ENCODE measurements at places on chromosomes 4 and X.

GRCh38 chrX:44062840-44063239 is 89.7 kb upstream of the NDP start:
- DNase-seq, result no peak

- DNase-seq, result no peak
These were observed 20.1 kb downstream of the ARHGEF9 start for GRCh38 chrX:63764946-63765345.

DNA sequence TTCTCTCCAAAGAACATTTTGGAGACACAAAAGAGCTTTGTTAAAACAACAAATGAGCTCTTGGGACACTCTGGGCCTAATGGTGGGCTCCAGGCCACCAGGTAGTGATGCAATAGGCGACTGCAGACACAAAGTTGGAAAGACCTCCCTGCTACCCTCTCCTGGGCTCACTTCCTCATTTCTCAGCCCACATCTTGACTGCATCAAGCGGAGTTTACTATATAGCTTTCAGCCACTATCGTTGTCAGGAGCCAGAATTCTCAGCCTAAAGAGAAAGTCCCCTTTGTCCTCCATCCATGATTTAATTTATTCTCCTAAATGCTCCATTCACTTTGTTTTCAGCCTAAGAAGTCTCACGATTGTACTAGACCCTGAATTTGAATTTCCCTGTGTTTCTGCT is 114.9 kb downstream of the EFHC2 start:
- DNase-seq, result no peak

GRCh38 chr4:63788271-63788670 is 621.0 kb downstream of the TECRL start:
- DNase-seq, result no peak

- no peak for DNase-seq
These were observed 497.6 kb downstream of the CCSER1 start for GRCh38 chr4:90624781-90625180.

- no peak for DNase-seq
These were observed 21.1 kb downstream of the NMU start for GRCh38 chr4:55615008-55615407.

DNA sequence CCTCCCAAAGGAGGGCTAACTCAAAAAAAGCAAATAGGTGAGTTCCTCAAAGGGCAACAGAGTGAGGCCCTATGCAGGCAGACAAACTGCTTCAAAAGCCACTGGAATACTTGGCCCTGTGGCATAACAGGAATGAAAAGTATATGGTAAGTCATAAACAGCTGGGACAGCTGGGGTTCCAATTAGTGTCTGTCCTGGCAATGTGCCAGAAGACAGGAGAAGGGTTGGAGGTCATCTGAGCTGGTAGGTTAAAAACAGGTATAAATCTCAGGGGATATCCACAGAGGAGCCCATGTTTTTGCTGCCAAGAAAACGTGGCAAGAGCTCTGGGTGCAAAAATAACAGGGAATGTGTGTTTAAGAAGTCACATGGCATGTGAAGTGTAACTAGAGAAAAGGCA is 111.6 kb downstream of the APOOL start:
- no peak for DNase-seq

GRCh38 chrX:75544786-75545185 is 21.9 kb upstream of the ZDHHC15 start:
- no peak for DNase-seq

- peak; percentile 52 for DNase-seq
These were observed 213.4 kb upstream of the S100G start for GRCh38 chrX:16436348-16437188.

DNA sequence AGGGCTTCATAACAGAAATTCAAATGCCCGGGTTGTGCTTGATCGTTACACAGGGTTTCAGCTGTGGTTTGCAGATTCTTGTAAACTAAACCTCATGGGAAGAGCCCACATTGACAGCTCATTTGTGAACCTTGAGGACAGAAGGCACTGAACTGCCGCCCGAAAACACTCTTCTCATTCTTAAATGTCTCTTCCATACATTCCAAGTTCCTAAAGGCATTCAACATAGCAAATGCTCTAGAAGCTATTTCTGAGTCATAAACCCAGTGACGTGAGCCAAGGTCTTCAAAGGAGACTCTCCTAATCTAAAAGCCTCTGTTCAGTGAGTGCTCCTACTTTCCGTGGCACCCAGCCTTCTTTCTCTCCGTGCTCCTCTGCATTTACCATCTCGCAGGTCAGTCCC is 737.8 kb upstream of the FRG1 start:
- no peak for DNase-seq

- DNase-seq, result no peak
These were observed 51.1 kb downstream of the TXK start for GRCh38 chr4:48082956-48083355.

DNA sequence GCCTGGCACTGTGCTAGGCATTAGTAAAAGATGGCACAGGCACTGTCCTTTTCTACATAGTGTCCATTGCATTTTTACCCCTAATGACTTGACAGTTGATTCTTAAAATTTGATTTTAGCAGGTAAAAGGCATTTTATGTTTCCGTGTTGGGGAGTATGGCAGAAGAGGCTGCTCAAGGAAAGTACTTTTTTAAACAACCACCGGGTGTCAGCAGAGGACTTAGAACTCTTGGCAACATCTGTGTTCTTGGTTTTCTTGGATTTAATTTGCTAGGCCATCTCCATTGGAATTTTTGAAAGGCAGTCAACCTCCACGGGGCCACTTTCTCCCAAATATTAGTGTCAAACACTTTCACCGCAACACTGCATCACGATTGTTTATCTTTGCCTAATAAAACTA is 102.9 kb downstream of the TSPAN7 start:
- DNase-seq, result no peak

DNA sequence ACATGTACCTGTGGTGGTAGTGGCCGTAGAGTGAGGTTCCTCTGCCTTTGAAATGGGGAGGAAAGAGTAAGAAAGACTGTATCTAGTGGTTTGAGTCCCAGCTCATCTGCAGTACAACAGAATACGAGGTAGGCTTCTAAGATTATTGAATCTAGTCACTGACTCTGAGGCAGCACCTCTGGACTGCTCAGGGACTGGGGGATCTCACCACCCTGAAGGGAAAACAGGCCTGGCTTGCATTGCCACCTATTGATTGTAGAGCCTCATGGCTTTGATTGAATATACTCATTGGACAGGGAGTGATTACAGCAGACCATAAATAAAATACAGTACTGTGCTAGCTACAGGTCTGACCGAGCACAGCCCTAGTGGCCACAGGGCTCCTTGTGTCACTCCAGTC is 50.5 kb downstream of the GPR174 start:
- no peak for DNase-seq

GRCh38 chrX:149540131-149540620 is 636 bp upstream of the EOLA1 start:
- DNase-seq, result peak; percentile 95

- no peak for DNase-seq
These were observed 57.0 kb upstream of the GBA3 start for GRCh38 chr4:22635692-22636091.

GRCh38 chrX:16155581-16156096 is 11.6 kb upstream of the MAGEB17 start:
- DNase-seq, result no peak

GRCh38 chr4:84070289-84070688 is 428.8 kb downstream of the NKX6-1 start:
- no peak for DNase-seq

DNA sequence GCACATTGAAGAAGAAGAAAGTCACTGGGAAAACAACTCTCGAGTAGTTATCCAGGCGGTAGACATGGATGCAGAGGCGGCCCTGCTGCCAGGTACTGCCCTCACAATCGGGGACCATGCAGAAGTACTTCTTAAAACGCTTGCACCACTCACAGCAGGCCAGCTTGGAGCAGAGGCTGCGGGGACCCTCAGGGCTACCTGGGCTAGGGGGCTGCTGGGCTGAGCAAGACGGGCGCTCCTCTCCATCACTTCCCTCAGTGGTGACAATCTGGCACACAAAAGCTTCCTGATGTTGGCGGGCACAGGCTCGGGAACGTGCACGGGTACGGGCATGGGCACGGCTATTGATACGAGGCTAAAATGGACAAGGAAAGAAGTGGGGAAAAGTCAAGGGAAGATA is 19.7 kb downstream of the GABRE start:
- DNase-seq, result no peak

GRCh38 chrX:44937606-44938005 is 64.6 kb downstream of the KDM6A start:
- no peak for DNase-seq

- no peak for DNase-seq
These were observed 79.2 kb downstream of the TMEM164 start for GRCh38 chrX:110082161-110082560.

GRCh38 chr4:23368081-23368697 is 521.7 kb downstream of the PPARGC1A start:
- DNase-seq, result no peak

- no peak for DNase-seq
These were observed 177.3 kb upstream of the ETNPPL start for GRCh38 chr4:108940149-108940548.

DNA sequence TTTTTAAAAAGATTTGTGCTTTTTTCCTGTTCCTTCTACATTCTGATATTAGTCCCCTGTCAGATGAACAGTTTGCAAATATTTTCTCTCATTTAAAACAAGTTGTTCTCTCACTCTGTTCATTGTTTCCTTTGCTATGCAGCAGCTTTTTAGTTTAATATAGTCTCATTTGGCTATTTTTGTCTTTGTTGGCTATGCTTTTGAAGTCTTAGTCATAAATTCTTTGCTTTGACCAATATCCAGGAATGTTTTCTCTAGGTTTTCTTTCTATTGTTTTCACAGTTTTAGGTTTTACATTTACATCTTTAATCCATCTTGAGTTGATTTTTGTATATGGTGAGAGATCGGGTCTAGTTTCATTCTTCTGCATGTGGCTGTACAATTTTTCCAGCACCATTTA is 136.8 kb downstream of the TET2 start:
- no peak for DNase-seq

GRCh38 chr4:157221426-157221894 is 932 bp downstream of the GRIA2 start:
- DNase-seq, result no peak

GRCh38 chr4:142126890-142127497 is 490.6 kb downstream of the IL15 start:
- DNase-seq, result peak; percentile 48

Data from CD8-positive, alpha-beta memory T cell (primary cell).